ENCODE measurements at places on chromosomes 4 and X. TPM values are rescaled to one million over a fixed set of nuclear protein-coding genes. Genes with fewer than 3 reads are reported as not detected.
A peak's percentile ranks its signal among the peaks of the same experiment; 100 is the strongest.

Gene RPA4
- 1.1 TPM for total RNA-seq

Gene RASSF6
- total RNA-seq: 0.41 TPM

Gene PDE5A
- total RNA-seq: 209 TPM

Gene CWH43
- total RNA-seq: not detected

Gene IL13RA2
- total RNA-seq: 0.36 TPM

Gene HTR2C
- not detected for total RNA-seq

DNA sequence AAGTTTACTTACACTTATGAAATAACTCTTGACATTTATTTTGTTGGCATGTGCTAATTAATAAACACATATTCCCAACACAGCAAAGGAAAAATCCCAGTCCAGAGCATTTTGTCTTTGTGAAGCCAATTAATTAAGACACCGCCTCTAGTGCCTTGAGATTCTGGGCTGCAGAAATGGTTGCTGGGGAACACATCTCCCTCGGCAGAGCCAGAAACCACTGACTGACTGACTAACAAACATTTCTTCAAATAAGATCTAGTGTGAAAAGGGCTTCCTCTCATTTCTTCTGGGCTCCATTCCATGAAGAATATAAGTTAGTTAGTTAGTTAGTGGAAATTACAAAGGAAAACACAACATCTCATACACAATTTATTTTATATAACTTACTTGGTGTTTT is 28.4 kb upstream of the NAP1L5 start:
- no peak for DNase-seq
- no peaks in the 10 kb centered on the region for H3K27me3 ChIP-seq
- no peak overlapping the region for H3K27ac ChIP-seq

DNA sequence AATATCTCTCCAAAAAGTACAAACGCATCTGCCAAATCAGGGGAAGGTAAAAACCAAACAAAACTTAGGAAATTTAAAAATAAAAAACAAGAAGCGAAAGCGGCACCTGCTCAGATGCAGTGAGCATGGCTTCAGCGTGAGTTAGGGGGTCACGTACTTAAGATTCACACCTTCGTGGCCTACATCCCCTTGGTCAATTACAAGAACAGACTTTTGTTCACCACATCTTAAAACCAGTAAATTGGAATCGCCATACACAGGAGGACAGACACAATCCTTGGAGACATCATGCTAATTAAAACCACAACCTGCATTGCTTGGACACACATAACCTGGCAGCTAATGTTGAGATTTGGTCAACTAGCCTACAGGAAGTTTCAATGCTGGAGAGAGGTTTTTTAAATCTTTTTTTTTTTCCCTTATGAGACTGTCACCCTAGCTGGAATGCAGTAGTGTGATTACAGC is 12.5 kb upstream of the SEL1L3 start:
- DNase-seq: no peak
- H3K27ac ChIP-seq: no peak overlapping the region
- H3K36me3 ChIP-seq: no peaks in the 10 kb centered on the region
- H3K27me3 ChIP-seq: no peaks in the 10 kb centered on the region
- H3K4me1 ChIP-seq: no peaks in the 10 kb centered on the region

DNA sequence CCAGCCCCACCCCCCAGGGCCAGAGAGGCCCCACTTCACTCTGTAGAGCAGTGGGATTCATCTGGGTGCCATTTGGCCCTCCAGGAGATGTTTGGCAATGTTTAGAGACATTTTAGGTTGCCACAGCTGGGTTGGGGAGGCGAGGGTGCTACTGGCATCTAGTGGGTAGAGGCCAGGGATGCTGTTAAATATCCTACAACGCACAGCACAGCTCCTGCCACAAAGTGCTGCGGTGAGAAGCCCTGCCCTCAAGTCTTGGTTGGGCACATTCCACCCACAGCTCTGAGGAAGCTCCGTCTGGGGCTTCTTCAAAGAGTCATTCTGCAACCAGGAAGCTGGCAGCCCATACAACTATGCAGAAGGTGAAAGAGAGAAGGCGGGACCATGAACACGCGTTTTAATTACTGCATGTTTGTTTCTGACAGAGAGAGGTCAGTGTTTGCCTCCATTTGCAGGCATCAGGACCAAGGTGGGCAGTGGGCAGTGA is 48.1 kb upstream of the FAM9C start:
- H3K4me1 ChIP-seq: no peaks in the 10 kb centered on the region
- peak; percentile 69 for DNase-seq
- H3K36me3 ChIP-seq: no peaks in the 10 kb centered on the region
- no peaks in the 10 kb centered on the region for H3K27me3 ChIP-seq
- H3K4me3 ChIP-seq: no peak overlapping the region
- no peak overlapping the region for H3K27ac ChIP-seq

DNA sequence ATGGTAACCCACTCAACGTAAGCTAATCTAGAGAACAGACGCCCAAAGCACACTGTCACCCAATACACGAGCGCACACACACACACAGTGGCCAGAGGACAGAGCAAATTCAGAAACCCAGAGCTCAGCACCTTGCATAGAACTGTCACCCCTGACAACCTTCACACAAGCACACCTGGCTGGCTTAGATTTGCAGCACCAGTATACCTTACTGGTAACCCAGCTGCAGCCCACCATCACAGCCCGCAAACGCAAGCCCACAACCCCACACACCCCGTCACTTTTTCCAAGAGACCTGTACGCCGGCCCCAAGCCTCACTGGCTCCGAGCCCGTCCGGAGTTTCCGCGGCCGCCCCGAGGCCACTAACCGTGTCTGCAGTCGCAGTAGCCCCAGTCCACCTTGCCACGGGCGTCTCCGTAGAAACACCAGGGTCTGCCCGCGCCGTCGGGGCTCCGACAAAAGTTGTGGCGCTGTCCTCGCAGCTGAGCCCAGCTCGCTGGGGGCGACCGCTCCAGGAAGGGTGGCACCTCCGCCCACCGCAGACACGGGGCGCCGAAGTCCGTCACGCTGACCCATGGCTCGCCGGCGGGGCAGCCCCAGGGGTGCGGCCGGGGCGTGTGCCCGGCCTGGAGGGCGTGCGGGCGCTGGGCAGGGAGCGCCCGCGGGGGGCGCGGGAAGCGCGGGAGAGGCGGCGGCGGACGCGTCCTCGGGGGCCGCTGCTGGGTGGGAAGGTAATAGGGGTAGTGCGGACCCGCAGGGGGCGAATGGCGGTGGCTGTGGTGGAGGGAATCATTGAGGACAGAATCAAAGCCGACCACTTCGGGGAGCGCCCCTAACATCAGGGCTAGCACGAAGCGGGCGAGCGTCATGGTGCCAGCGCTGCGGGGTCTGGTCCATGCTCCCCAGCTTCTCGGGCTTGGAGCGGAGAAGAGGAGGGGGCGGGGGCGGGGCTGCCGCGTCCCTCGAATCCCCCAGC is 664 bp downstream of the PRSS12 start:
- peak; percentile 65 for DNase-seq
- H3K27ac ChIP-seq: no peak overlapping the region
- peak overlapping the region; percentile 55 for H3K4me3 ChIP-seq
- no peaks in the 10 kb centered on the region for H3K36me3 ChIP-seq
- H3K27me3 ChIP-seq: peaks cover 56% of the 10 kb centered on the region

DNA sequence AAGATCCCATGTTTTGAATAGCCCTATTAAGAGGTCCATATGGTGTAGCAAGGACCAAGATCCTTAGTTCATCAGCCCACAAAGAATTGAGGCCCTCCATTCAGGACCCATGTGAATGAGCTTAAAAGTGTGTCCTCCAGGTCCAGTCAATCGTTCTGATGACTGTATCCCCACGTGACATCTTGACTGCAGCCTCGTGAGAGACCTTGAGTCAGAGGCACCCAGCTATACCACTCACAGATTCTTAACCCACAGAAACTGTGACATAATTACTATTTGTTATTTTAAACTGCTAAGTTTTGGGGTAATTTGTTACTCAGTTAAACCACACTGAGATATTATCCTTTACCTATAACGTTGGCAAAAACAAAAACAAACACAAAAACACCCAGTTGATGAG is 62.4 kb downstream of the ZNF182 start:
- no peaks in the 10 kb centered on the region for H3K4me1 ChIP-seq
- DNase-seq: no peak
- H3K4me3 ChIP-seq: no peak overlapping the region
- H3K27ac ChIP-seq: no peak overlapping the region

- H3K4me3 ChIP-seq: no peak overlapping the region
- DNase-seq: no peak
- no peaks in the 10 kb centered on the region for H3K27me3 ChIP-seq
- H3K36me3 ChIP-seq: no peaks in the 10 kb centered on the region
Observed at GRCh38 chr4:62560858-62561257, 1360.7 kb downstream of the ADGRL3 start.

DNA sequence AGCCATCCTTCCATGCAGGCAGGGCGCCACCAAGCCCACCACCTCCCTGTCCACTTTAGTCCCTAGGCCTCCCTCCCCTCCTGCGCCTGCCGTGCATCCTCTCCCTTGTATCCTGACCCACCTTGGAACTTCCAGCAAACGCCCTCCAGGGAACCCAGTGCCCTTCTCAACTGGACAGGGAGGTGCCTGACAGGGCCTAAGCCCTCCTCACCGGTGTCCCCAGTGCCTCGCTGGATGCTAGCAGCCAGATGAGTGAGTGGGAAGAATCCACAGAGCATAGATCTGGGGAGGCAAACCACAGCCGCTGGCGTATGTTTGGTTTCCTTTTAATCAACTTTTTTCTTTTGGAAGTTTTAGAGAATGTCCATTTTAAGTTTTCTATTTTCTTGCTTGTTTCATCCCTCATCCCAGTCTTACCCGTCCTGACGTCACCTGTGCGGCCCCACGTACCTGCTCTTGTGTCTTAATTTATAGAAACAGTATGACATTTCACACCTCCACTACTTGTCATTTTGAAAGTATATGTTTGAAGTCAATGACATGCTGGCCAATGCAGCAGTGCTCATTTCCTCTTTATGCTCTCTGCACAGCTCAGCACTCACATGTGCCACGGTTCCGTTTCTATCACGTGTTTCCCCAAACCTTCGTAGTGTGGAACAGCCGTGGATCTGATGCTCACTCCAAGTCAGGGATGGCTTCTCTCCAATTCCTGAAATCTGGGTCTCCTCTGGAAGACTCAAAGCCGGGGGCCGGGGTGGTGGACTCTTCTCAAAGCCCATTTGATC is 3.4 kb upstream of the HMX1 start:
- H3K27ac ChIP-seq: no peak overlapping the region
- H3K4me1 ChIP-seq: peaks cover 26% of the 10 kb centered on the region
- H3K36me3 ChIP-seq: no peaks in the 10 kb centered on the region
- H3K4me3 ChIP-seq: no peak overlapping the region

DNA sequence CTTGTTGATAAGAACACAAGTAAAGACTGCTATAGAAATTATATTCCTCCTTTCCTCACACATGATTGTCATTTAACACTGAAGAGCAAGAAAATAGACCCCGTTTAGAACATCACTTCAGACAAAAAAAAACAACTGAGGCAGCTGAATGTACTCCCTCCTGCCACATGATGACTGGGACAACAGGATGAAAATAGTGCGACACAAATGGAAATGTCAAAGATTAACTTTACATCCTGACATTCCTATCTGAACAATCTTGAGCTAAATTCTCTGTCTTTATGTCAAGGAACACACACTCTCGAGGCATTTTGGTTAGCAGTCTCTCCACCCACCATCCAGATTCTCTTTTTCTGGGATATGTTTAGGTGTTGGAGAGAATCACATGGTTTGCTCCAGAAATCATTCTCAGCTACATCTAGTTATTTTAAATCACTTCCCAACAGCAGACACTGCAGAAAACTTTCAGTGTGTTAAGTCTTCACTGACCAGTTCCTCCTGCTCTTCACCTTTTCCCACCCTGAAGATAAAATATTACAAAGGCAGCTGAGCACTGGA is 16.3 kb upstream of the KCNIP4 start:
- H3K27ac ChIP-seq: no peak overlapping the region
- no peak overlapping the region for H3K4me3 ChIP-seq
- H3K4me1 ChIP-seq: no peaks in the 10 kb centered on the region

DNA sequence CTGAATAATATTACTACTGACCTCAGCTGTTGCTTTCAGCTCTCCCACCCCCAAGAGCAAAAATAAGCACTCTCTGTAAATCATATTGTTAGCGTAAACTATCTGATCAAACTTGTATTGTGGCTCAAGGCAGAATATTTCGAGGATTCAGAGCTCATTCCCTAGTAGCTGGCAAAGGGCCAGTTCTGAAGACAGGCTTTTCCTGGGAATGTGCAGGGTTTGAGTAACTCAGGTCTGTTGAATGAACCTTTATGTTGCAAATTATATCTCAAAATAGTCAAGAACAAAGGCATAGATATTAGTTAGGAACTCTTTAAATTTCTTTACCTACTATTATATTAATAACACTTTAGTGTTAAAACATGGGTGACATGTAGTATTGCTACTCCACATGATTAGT is 454.9 kb downstream of the CCSER1 start:
- no peaks in the 10 kb centered on the region for H3K36me3 ChIP-seq
- no peak for DNase-seq
- H3K4me3 ChIP-seq: no peak overlapping the region
- H3K27me3 ChIP-seq: no peaks in the 10 kb centered on the region

GRCh38 chr4:168319486-168320019 is 1.0 kb upstream of the DDX60 start:
- H3K27ac ChIP-seq: peak overlapping the region; percentile 93
- no peaks in the 10 kb centered on the region for H3K27me3 ChIP-seq
- H3K4me1 ChIP-seq: no peaks in the 10 kb centered on the region
- no peaks in the 10 kb centered on the region for H3K36me3 ChIP-seq
- H3K4me3 ChIP-seq: peak overlapping the region; percentile 84

- H3K4me3 ChIP-seq: no peak overlapping the region
- no peaks in the 10 kb centered on the region for H3K4me1 ChIP-seq
Observed at GRCh38 chrX:153804100-153804595, 9.7 kb downstream of the SSR4 start.

DNA sequence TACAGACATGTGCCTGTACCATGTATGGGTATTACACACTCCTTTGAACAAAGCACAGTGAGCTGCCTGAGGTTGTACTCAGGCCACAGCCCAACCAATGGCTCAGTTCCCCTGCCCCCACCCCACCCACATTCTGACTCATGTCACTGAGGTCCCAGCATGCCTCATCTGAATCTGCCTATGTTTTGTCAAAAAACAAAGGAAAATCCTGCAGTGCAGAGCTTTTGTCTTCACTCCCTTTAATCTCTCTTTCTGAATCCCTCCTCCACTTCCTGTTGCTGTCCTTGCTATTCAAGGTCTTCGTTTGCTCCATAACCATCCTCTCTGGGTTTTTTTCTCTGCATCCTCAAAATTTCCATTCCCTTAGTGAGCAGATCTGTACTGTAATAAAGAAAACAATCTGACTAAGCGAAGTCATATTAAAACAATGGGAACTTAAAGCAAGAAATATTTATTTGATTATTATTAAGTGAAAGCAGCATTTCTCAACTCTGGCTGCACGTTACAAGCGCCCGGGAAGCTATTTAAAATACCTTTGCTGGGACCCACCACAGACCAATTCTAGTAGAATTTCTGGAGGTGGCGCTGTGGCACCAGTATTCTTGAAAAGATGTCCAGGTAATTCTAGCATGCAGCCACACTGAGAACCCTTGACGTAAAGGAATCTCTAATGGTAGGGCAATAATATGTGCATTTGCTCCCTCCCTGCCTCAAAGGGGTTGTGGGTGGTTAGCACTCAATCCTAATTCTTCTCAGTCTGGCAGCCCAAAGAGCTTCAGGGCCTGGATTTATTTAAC is 8.7 kb downstream of the GUCY2F start:
- H3K4me1 ChIP-seq: no peaks in the 10 kb centered on the region
- H3K36me3 ChIP-seq: no peaks in the 10 kb centered on the region
- H3K27me3 ChIP-seq: no peaks in the 10 kb centered on the region
- no peak overlapping the region for H3K4me3 ChIP-seq

- H3K4me1 ChIP-seq: no peaks in the 10 kb centered on the region
- H3K27ac ChIP-seq: no peak overlapping the region
- no peaks in the 10 kb centered on the region for H3K27me3 ChIP-seq
- no peak overlapping the region for H3K4me3 ChIP-seq
Observed at GRCh38 chr4:121192480-121192879, 28.4 kb upstream of the TNIP3 start.

- DNase-seq: no peak
- peak within 1 kb of the TSS; percentile 42 for H3K4me3 ChIP-seq
- H3K36me3 ChIP-seq: no peaks in the 10 kb centered on the region
Observed at GRCh38 chrX:66638591-66639500, at the start of gene EDA2R. EDA2R (minus strand) TSS chrX:66639078; CDS start chrX:66616020, 23,058 bp downstream.

Measured in sigmoid colon (tissue), 7 donors.